Central memory CD4-positive, alpha-beta T cell (primary cell): ENCODE measurements at places on chromosomes 7 and 10.

GRCh38 chr10:113650172-113650571 lies 13.7 kb downstream of the NRAP start:
- DNase-seq: no peak

- no peak for DNase-seq
These were observed 178.0 kb downstream of the SRPK2 start for GRCh38 chr7:105210721-105211205.

DNA sequence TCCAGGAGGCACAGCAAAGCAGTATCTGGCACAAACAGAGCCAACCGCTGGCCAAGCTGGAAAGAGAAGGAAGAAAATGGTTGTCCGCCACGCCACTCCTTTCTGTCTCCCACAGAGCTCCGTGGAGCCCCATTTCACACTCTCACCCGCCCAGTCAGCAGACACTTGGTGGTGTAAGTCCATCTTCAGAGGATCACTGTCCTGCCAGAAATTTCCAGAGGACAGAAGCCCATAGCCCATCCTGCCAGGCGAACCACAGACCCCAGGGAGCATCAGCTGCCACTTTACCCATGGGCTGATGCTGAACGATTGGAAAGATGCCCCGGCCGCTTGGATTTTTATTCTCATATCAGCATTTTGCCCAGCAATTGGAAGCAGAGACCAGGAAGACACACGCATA lies 144.7 kb upstream of the LYZL2 start:
- no peak for DNase-seq

DNA sequence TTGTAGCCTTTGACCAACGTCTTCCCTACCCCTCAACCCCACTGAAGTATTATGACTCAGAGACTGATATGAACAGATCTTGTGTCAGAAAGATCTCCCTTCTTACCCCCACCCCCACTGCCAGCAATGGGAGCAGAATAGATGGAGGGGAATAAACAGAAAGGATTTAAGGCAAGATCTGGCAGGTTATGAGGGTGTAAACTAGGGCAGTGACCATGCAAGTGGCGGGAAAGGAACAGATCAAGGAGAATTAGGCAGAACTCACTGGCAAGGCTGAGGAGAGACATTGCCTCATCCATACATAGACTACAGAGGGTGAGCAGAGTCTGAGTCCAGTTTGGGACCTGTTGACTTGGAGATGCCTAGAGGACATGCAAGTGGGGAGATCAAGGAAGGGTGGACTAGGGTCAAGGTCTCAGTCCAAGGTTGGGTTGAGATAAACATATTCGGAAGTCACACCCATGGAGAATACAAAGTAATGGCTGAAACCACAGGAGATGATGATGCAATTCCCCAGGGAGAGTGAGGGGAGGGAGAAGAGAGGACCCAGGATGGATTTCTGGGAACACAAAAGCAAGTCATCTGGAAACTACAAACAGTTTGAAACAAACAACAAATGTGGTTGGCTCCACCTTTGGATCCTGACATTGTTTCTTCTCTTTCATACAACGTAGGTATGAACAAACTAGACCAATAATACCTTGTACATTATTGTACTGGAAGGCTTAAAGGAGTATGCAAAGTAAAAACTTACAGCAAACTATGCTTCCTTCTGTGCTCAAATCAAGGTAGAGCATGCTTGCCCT lies 44.9 kb upstream of the IL6 start:
- no peak for DNase-seq

DNA sequence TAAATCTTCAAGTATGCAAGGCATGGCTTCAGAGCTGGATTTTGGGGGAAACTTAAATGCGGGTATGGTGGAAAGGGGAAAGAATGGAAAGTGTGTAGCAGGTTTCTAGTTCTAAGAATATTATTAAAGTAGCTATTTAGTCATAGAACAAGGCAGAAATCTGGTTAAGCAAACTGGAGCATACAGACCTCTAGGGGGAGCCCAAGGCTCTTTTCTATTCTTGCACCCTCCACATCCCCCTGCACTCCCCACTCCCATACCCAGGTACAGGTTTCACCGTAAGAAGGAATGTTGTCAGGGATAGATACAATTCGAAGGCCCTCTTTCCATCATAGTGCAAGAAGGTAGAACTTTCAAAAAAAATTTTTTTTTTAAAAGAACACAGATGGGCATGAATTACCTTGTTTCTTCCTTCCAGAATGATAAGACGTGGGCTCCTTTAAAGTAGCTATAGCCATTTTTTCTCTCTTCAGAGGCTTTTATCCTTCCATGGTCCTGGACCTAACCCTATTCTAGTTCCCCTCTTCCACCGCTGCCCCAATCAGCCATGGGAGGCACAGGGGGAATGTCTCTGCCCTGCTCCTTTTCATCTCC lies 41.5 kb upstream of the SMIM30 start:
- no peak for DNase-seq
